ENCODE measurements at places on chromosomes 7 and 10.

GRCh38 chr7:146660839-146661238 is 544.2 kb downstream of the CNTNAP2 start:
- DNase-seq = no peak

DNA sequence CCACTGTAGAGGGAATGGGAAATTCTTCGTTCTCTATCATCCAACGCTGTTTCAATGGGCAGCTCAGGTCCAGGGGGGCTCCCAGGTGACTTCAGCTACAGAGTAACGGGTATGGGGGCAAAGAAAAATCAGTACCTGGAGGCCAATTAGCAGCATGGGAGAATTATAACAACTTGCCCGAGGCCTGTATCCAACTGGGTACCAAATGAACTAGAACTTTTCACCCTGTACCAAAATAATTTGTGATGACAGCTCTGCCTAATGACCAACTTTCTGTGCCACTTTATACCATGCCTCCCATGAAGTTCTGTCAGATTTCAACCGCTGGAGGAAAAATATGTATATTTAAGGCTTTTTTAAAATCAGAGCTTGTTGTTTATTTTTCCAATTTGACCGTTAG is 467.1 kb downstream of the PARD3 start:
- DNase-seq = no peak

DNA sequence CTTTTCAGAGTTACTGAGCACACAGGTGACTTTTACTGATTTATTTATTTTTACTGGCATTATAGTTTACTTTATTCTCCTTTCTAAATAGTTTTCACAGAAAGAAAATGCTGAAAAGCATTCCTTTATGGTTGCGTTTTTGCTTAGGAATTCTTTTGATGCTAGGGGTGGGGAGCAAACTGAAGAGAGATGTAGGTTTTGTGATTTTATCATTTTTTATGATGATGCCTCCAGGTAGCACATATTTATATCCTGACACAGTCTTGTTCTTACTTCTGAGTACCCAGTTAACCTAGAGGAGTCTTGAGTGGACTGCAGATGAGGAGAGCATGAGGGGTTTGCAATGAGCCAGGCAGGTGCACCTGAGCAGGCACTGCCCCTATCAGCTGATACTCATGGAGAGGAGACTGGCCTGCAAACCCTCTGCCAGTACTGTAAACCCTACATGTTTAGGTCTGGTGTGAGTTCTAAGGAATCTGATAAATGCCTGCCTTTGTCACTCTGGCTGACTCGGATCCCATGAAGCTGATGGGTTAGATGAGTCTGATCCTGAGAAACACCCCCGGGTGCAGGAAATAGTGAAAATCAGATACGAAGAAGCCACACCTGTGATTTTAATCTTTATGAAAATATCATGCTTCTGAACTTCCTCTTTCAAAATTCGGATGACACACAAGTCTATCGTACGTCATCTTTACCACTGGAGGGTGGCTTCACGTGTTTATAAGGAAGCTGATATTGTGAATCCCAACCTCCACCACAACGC is 302.9 kb downstream of the WDR37 start:
- DNase-seq = no peak

DNA sequence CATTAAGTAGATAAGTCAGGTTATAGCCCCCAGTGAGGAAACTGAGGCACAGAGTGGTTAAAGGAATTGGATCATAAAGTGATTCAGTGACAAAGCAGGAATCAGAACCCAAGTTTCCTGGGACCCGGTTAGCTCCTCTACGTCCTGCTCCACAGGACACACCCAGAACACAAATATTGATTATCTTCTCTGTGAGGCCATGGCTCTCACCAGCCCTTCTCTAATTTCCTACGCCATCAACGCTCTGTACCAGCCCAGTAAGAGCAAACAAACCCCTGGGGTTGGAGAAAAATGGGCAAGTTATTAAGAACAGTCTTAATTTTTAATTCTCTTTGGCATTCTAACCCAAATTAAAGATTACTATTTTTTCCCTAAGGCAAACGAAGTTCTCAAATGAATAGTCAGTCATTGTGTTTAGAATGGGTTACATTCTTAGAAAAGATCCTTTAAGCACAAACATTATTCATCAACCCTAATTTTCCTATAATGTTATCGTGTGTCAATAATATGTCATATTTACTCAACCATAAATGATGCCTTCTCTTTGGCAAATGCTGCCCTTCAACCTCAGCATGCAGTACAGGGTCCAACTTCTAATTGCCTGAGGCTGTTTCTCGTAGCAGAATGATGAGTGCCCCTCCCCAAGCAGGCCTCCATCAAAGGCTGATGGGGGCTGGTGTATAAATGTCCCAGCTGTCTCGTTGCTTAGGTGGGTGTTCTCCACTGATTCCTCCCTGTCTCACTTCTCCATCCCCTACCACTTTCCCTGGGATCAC is 25.4 kb upstream of the TM9SF3 start:
- no peak for DNase-seq

DNA sequence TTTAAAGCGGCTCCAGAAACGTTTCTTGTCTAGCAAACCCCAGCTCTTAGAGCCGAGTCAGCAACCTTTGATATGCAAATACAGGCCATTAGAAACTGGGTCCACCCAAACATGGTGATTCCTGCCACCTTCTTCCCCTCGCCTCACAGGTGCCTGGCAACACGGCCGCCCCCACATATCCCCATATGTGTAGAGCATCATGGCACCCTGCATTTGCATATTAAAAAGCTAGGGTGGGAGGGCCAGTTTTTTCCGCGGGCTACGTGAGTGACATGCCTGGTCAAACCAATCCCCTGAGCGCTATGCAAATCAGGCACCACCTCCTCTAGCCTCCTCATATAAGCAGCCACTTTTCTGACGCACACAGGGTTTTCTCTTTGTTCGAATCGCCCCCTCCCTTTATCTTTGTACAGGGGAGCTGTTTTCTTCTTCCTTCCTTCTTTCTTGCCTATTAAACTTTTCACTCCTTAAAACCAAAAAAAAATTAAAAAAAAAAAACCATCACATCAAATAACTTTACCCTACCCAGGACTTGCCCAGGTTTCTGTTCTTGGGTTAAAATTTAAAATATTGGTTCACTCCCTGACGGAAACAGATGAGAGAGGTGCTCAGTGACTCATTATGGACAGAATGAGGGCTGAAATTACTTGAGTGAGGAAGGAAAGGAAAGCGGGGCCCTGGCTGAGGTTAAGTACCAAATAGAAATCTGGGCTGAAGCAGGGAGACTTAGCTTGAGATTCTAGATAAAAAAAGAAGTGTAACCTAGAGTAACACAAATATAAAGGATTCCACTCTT is 59.8 kb downstream of the COA1 start:
- DNase-seq = no peak

GRCh38 chr10:6046773-6047611 is 15.2 kb downstream of the IL2RA start:
- DNase-seq = no peak

- DNase-seq = no peak
These were observed 6.8 kb downstream of the VIPR2 start for GRCh38 chr7:159137906-159138305.

DNA sequence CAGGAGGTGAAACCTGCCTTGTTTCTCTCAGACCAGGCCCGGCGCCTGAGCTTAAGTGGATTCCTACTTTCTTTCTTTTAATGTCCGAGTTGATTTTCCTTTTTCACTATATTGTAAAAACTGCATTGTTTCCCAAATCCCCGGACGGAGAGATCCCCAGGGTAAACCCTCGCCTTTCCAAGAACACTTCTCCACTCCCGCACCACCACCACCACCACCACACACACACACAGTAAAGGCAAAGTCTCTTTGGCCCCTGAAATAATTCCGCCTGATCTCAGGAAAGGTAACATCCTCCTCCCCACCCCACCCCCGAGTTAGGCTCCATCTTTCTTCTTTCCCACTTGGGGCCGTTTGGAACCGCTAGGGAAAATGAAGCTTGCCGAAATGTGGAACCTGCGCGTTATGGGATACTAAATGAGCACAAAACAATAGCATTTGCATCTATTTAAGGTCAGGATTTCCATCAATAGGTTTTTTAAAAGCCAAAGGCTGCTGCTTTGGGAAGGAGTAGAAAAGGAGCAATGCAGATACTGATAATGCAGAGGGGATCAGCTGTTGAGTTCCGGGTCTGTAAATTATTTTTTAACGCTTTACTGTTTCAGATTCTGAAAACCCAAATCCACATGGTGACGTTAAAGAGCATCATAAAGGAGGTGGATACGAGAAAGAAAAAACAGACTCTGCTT is 2.5 kb downstream of the HPSE2 start:
- no peak for DNase-seq

DNA sequence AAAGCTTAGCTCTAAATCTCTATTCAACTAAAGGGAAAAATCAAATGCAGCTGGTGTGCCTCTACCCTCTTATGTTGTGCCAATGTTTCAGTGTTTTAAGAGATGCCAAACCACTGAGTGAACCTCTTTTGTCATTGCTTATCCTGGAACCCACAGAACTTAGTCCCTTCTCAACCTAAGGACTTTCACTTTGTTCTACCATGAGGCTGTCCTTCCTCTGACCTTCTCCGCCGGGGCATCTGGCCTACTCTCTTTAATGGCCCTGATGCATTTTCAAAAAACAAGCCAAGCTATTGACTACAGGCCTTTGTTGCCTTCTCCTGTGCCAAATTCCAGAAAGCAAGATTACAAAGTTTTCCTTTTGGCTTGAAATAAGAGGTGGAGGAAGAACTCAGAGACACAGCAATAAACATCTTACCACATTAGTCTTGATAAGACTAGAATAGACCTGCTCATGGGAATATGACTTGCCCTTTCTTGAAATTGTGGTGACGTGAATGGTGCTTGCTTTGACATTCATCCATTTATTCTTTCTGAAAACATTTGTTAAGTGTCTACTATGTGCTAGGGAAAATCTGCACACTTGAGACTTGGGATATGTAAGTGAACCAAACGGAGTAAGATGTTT is 253.2 kb upstream of the SMIM30 start:
- no peak for DNase-seq

- peak; percentile 32 for DNase-seq
These were observed 35.2 kb downstream of the SGCE start for GRCh38 chr7:94620703-94621118.

DNA sequence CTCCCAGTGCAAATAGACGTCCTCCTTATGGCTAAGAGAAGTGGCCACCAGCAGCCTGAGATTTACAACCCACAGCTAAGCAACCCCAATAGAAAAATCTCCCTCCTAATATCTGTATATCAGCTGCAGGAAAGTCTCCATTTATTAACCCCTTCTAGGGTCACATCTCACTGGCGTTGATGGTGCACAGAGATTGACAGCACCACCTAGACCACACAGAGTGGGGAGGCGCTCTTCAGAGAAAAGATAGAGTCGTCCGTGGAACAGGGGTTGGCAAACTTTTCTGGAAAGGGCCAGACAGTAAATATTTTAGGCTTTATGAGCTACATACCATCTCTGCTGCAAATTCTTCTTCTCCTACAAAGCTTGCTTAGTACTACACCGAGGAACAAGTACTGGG is 60.0 kb downstream of the NAMPT start:
- DNase-seq = no peak

GRCh38 chr10:132610071-132610701 is 72.6 kb downstream of the INPP5A start:
- no peak for DNase-seq

DNA sequence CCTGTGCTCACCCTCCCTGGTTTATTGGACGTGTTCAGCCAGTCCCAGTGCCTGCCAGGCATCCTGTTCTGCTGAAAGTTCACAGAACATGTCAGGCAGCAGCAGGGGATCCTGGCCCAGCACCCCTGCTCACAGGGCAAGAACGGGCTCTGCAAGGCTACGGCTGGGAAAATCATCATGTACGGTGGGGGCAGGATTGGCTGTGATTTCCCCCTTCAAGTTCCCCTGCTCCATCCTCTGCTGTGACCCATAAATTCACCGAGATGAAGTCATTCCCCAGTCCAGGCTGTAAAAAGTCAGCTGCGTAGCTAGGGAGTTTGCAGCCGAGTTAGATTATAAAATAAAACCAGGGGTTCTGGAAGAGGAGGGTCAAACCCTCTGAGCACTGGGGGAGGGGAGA is 484.1 kb upstream of the ZMIZ1 start:
- DNase-seq = no peak

Measured in GM18507 (cell line).